NCI-H1105 (cell line): ENCODE measurements at places on chromosomes 3 and 15.

GRCh38 chr15:74598126-74598842, 17.4 kb upstream of the CLK3 start:
- DNase-seq = peak; percentile 81

DNA sequence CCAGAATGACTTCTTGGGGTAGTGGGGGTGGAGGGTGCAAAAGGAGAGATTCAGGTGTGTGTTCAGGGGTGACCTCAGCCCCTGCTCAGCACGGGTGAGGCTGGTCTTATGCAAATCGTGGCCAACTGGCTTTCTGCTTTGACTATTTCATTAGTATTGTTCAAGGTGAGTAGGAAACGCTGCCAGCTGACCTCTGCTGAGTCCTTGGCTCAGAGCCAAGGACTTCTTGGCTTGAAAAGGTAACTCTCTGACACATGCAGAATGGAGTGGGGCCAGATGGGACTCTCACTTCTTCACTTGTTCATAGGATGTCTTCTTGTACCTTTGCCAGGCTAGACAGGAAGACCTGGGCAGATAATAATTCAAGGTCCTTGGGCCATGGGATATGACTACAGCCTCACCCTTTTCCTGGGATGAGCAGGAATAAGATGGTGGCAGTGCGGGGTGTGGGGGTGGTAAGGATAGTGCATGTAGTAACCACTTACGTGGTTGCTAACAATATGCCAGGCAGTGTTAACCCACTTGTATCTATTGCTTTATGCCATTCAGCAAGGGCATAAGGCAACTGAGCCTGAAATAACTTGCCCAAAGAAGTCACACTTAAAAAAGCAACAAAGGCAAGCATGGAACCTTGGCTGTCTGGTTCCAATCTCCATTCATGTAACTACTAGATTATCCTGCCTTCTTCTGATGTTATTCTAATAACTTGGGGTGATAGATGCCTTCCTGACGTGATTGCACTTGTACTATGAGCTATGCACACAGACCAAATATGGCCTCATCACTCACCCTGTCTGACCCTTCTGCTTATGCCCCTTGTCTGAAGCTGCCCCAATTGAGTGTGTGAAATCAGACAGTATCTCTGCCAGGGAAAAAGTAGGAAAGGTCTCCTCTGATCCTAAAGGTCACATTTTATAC, 193.1 kb downstream of the NR1D2 start:
- peak; percentile 70 for DNase-seq

GRCh38 chr15:33834892-33835743, 133.2 kb upstream of the CHRM5 start:
- no peak for DNase-seq

DNA sequence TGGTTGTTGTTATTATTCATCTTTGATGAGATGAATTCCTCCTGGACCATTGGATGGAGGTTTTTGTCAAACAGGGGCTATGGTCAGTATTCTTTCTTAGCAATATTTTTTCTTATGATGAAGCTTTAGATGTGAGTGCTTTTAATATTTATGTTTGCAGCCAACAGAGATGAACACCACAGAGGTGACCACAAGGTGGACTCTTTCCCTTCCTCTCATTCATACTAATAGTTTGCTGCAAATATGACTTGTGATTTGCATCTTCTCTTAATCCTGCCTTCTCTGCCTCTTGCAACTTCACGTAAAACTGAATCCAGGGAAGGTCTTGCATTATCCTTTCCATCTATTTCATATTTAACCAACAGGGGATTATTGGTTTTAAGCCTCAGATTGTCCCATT, 473.1 kb upstream of the UBE2E2 start:
- no peak for DNase-seq

GRCh38 chr15:75759416-75760130, 46.9 kb upstream of the CSPG4 start:
- no peak for DNase-seq

DNA sequence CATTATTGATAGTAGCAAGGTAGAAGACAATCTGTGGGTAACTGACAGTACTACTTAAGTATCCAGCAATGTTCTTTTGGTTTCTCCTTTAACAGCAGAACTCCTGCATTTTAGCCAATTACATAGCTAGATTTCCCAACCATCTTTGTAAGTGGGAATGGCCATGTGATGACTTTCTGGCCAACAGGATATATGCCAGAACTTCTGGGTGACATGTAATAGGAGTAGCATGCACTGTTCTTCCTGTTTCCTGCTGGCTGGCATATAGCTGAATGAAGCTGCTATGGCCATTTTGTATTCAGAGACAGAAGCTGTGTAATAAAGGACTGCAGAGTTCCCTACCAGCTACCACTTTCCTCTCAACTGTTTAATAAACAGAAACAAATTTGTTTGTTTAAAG, 18.0 kb downstream of the SPICE1 start:
- DNase-seq = no peak

DNA sequence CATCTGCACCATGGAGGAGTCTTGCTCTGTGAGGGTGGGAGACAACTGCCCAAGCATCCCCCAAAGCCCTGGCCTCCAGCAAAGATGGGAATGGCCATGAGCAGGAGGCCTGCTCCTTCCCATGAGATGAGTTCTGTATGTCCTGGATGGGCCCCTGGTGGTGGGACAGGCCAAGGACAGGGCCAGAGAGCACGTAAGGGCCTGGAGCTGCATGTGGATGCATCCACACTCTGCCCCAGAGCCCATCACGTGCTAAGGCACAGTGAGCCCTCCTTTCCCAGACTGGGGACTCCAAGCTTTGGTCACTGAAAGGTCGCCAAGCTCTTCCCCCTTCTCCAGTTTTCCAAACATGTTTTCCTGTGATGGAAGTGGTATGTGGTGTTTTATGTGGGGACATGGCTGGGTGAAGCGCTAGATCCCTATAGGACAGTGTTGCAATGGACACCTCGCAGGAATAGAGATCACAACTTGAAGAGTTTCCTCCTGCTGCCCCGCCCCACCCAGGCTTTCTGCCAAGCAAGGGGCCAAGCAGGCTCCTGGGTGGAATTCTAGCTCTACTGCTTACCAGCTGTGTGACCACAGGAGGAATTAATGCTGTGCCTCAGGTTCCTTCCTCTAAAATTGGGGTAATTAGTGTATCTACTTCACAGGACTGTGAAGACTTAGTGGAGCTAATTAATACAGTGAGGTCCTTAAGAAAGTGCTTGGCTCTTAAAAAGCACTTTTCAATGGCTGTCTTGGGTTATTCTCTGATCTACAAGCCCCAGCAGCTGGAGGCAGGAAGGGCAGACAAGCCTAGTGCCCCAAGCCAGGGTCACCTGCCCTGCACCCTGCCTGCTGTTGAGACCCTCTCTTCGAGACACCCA, 106.4 kb upstream of the RPL32 start:
- DNase-seq = no peak

- no peak for DNase-seq
Observed at GRCh38 chr15:35649575-35649974, 103.6 kb upstream of the DPH6 start.

GRCh38 chr3:14608298-14608697, 43.3 kb upstream of the CCDC174 start:
- no peak for DNase-seq

DNA sequence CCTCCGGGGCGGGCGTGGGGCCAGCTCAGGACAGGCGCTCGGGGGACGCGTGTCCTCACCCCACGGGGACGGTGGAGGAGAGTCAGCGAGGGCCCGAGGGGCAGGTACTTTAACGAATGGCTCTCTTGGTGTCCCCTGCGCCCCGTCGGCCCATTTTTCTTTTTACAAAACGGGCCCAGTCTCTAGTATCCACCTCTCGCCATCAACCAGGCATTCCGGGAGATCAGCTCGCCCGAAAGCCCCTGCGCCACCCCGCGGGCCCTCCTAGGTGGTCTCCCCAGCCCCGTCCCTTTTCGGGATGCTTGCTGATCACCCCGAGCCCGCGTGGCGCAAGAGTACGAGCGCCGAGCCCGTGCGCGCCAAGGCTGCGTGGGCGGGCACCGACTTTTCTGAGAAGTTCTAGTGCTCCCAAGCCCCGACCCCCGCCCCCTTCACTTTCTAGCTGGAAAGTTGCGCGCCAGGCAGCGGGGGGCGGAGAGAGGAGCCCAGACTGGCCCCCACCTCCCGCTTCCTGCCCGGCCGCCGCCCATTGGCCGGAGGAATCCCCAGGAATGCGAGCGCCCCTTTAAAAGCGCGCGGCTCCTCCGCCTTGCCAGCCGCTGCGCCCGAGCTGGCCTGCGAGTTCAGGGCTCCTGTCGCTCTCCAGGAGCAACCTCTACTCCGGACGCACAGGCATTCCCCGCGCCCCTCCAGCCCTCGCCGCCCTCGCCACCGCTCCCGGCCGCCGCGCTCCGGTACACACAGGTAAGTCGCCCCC, at the start of gene THBS1:
Gene THBS1, plus strand, starts transcription at position 595 of the 757 bp plus-strand sequence. CDS start 779 bp downstream, outside the sequence.
- DNase-seq = no peak

DNA sequence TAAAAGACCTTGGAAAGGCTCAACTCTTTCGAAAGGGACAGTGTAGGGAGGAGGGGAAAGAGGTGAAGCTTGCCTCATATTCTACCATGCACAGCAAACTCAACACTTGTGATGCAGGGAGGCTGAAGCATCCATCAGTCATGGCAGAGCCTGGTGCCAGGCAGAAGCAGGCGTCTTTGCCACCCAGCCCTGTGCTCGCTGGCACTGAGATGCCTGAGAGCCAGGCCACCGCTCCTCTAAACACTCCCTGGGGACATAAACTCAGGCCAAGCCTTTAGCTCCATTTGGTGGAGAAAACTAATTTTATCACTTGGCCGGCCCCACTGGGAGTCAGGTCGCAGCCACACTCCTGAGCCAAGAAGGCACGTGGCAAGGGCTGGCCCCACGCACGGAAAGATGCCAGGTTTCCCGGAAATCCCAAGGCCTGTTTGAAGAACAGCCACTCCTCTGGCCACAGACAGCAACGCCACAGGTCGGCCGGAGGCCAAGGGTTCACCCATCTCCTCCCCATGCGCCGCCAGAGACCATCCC, 30.7 kb downstream of the XXYLT1 start:
- DNase-seq = no peak

- peak; percentile 54 for DNase-seq
Observed at GRCh38 chr3:141094790-141095545, 43.8 kb downstream of the SPSB4 start.

DNA sequence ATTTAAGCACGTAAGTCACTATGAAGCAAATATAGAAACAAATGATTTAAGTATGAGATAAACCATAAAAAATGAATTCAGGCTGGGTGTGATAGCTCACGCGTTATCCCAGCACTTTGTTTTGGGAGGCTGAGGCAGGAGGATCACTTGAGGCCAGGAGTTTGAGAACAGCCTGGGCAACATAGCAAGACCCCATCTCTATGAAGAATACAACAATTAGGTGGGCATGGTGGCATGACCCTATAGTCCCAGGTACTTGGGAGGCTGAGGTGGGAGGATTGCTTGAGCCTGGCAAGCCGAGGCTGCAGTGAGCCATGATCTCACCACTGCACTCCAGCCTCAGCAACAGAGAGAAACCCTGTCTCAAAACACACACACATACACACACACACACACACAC, 34.2 kb downstream of the TMCC1 start:
- no peak for DNase-seq

- DNase-seq = no peak
Observed at GRCh38 chr3:131933665-131934064, 101.1 kb downstream of the CPNE4 start.

DNA sequence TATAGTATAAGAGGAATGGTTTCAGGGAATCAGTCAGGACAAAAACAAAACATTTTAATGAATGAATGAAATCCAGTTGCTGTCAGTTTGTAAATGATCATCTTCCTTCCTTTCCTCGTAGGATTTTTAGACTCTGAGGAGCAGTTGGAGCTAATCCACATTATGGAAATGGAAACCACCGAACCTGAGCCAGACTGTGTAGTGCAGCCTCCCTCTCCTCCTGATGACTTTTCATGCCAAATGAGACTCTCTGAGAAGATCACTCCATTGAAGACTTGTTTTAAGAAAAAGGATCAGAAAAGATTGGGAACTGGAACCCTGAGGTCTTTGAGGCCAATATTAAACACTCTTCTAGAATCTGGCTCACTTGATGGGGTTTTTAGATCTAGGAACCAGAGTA, 3.1 kb downstream of the TIPARP start:
- DNase-seq = no peak

GRCh38 chr3:129176051-129176450, 7.6 kb downstream of the CNBP start:
- DNase-seq = no peak

- no peak for DNase-seq
Observed at GRCh38 chr3:10354361-10355015, 33.6 kb upstream of the SEC13 start.

- no peak for DNase-seq
Observed at GRCh38 chr15:76584868-76585575, 248.4 kb downstream of the ISL2 start.

DNA sequence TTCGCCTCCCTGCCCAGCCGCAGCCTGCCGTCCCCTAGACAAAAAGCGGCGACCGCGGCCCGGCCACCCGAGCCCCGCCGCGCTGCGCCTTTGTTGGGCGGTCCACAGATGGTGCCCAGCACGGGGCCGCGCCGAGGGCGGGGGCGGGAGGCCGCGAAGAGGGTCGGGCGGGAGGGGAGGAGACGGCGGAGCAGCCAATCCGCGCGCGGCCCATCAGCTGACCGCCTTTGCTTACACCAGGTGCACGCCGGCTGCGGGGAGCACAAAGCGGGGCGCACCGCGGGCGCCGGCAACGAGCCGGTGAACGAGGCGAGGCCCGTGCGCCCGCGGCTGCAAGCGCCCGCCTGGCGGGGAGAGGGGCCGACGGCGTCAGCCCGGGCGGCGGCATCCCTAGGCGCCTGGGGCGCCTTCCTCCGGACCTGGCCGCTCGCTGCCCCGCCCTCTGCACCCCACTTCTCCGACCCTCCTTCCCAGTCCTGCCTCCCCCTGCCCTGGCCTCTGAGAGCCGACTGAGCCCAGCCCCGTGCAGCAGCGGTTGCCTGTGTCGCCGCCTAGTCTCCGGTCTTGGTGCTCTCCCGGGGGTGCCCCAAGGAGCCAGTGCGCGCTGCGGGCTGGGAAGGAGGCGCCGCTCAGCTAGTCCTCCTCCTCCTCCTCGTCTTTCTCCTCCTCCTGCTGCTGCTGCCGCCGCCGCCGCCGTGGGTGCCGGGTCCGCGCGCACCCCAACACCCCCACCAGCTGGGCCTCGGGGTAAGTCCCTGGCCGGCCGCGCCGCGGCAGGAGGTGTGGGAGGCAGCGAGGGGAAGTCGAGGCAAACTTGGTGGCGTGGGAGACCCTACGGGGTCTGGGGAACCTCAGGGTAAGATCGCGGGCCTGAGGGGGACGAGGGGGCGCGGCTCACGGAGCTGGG, at the start of gene LRRN1:
Gene LRRN1, plus strand, starts transcription at position 259 of the 907 bp plus-strand sequence. CDS start 45,211 bp downstream, outside the sequence.
- DNase-seq = peak; percentile 84

DNA sequence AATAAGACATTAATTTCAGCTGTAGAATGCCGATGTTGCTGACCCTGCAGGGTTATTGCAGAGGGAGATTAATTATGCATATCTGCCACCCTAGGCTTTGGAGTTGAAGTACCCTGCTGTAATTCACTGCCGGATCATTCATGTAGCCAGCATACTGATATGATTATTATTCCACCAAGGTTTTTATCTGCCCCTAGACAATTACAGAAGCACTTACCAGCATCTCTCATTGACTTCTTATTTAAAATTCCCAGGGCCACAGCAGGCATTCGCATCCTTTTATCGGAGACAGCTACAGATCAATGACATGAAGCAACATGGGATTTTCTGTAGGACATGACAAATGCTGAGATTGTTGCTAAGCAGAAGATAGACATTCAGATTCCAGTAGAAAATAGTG, 31.3 kb downstream of the IL1RAP start:
- DNase-seq = no peak

GRCh38 chr3:13229273-13229949, 156.2 kb upstream of the IQSEC1 start:
- DNase-seq = no peak
